ENCODE measurements at places on chromosomes 2 and 18.

- no peak for DNase-seq
Measured at GRCh38 chr2:72145289-72145657, 2.4 kb downstream of the CYP26B1 start.

- no peak for DNase-seq
Measured at GRCh38 chr2:241885291-241885945, 15.9 kb downstream of the RTP5 start.

GRCh38 chr2:42809819-42810120 lies 17.4 kb upstream of the HAAO start:
- peak; percentile 43 for DNase-seq

DNA sequence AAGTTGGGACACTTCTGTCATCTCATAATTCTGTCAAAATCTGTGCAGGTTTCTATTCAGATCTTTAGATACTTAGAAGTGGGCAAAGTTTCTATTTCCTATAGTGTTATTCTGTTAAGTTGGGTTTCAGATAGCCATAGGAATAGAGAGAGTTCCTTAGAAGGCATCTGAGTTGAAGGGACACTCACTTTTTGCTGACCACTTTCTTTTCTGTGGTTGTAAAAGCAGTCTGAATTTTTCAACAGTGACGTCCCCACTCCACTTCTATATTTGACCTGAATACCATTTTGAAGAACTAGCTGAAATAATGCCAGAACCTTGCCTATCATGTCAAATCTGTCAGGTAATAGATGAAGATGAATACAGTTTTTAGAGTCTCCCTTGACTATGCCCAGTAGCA lies 267.3 kb downstream of the SPAG16 start:
- DNase-seq = no peak

GRCh38 chr2:107132070-107132469 lies 246.1 kb upstream of the ST6GAL2 start:
- DNase-seq = no peak

DNA sequence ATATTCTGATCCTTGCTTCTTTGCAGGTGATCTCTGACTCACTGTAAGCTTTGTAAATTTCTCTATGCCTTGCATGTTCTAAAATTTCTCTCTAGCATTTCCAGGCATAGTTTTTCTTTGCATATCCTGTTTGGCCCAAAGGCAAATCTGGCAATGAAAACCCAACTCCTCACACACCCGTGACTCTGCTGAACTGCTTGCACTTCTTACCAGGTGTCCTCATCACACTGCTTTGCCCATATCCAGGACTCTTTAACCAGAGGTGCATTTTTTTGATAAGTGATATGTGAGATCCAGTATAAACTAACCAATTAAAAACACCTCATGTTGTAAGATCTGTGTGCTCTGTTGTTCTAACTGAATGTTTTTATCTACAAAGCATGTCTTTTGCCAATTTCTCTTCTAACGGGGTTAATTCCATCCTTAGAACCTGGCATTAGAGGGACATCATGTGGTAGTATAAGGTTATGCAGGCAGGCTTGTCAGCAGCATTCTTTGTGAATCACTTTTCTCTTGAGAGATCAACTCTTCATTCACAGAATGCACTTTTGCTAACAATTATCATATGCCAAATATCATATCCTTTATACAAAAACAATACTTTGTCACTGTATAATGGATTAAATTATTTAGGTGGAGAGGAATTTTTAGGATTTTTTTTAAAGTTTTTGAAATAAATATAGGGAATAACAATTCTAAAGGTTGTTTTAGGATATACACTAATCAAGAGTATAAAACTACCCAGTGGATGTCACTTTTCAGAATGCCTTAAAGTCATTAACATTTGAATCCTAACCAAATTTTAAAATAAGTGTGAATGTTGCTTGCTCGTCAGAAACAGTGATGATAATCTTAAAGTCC lies 20.8 kb upstream of the TMX3 start:
- DNase-seq = no peak

GRCh38 chr2:202871300-202872141 lies at the start of gene ICA1L:
ICA1L (minus strand) TSS chr2:202871766; CDS start chr2:202829009, 42,757 bp downstream.
- peak; percentile 19 for DNase-seq

DNA sequence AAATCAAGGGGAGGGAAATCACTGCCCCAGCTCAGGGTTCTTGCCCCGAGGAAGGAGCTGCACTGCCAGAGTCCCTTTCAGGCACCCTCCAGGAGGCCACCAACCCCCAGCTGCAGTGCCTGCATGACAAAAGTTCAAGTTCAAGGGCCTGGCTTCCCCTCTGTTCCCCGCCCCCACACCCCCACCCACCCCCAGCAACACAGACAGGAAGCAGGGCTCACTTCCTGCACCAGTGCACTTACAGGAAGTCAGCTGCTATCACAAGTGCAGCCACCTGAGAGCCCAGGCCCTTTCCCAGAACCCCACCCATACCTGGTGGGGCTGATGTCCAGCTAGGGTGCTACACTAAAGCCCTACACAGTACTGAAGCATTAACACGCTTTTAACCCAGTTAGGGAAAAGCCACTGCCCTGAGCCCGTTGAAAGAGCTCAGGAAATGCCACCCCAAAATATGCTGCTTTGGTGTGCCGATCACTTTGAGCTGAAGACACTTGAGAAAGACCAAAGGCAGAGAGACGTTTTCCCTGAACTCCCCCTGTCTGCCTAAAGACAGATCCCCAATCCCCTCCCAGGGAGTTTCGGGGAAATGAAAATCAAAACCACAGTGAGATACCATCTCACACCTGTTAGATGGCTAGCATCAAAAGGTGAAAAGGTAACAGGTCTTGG lies 109.9 kb upstream of the CAB39 start:
- peak; percentile 28 for DNase-seq

- no peak for DNase-seq
Measured at GRCh38 chr2:3728104-3729054, 25.0 kb downstream of the DCDC2C start.

DNA sequence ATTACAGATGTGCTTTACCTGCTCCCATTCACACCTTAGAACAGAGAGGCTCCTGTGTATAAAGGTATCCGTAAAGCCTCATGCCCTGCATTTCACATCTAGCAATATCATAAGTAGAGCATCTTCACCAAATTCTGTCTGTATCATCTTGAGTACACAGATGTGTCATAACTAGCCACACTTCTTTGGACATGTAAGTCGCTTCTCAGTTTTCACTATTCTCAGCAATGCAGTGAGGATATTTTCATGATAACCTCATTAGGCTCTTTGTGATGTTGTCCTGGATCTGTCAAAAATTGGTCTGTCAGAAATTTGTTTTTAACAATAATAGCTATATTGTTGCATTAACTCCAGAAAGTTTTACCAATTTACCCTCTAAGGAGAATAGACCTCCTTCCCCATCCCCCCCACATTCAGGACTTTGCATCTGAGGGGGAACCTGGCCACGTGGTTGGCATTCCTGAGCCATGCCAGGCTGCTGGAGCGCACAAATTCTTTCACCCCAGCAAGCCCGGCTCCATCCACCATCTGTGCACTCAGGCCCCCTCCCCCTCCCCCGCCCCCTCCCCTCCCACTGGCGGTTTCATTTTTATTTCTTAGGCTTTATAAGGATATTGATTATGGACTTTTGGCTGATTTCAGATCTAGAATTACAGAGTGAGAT lies 34.1 kb downstream of the AGAP1 start:
- DNase-seq = no peak

DNA sequence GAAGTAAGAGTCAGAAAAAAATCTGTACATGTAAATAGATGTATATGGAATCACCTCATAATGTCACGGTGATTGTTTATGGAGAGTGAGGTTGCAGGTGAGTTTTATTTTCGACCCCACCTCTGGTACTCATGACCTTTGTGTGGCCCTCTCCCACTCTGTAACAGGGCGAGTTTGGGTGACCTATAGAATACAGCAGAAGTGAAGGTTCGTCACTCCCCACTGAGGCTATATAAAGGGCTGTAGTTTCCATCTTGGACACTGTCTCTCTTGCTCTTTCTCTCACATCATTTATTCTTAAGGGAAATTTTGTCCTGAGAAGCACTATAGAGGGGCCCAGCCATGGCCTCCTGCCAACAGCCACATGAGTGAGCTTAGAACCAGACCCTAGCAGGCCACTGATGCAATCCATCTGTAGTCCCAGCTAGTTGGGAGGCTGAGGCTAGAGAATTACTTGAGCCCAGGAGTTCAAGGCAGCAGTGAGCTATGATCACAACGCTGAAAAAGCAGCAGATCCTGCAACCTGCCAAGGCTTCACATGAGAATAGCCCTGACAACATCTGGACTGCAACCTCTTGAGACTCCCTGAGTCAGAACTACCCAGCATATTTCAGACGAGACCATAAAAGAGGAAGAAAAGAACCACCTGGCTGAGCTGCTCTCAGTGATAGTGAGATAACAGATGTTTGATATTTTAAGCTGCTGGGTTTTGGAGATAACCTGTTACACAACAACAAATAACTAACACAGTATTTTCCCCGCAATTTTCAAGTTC lies 74.3 kb upstream of the SLC1A4 start:
- DNase-seq = no peak

DNA sequence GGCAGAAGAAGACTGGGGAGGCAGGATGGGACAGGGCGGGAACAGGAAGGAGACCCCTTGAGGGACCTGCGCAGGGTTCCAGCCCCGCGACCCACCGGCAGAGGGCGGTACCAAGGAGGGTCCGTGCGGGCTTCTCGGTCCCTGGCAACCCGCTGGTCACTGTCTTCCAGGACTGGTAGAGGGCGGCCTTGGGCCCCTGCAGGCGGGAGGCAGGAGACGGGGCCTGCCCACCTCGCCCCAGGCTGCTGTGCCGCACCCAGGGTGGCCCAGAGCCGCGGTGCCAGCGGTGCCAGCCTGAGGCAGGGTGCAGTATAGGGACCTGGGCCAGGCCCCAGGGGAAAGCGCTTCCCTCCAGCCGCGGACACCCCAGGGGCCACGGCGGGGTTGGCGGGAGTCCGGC lies 34.5 kb downstream of the NEURL3 start:
- DNase-seq = peak; percentile 27

- DNase-seq = no peak
Measured at GRCh38 chr2:24955921-24956320, 15.8 kb downstream of the DNAJC27 start.

DNA sequence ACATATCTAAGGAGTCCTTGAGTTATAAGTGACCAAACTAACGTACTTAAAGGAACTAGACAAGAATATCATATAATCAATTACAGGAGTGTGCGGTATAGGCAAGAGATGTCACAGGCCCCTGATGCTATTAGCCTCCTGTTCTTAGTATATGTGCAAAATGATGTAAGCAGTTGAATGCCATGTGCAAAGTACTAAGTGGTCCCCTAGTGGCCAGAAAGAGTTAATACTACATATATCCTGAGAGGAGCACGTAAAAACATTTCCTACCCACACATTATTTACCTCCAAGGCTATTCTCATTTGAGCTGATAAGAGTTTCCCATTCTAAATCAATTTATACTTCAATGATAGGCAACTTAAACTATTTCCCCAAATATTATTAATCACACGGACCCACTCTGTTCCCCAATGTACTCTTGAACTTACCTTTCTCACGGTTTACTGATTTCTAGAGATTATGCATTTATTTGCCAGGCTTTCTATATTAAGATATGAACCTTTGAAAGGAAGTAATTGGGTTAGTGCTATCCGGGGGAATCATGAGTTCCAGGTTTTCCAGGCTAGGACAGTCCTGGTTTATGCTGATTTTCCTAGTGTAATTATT lies 158.0 kb upstream of the KLHL14 start:
- DNase-seq = no peak

GRCh38 chr18:25140124-25140961 lies 211.6 kb downstream of the ZNF521 start:
- DNase-seq = no peak

DNA sequence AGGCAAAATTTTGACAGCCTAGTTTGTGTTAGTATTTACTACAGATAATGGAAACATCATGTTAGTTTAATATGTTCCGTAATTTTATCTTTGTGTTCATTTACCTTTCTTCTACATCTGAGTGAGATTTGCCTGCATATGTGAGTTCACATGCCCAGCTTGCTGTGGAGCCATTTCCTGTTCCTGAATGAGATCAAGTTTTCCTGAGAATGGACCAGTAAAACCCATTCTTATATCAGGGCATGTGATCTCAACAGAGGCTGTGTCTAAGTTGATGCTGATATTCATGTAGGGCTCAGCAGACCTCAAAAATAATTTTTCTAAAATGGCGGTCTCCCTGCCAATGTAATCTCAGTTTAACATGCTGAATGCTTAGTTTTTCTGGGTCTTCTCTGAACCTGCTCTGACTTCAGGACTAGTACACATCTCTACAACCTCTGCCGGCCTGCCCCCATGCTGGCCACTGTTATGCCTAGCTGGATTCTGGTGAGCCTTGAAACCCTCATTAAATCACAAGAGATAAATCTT lies 1.0 kb downstream of the IL1A start:
- DNase-seq = no peak

- no peak for DNase-seq
Measured at GRCh38 chr2:74548900-74549826, 4.6 kb downstream of the LOXL3 start.

DNA sequence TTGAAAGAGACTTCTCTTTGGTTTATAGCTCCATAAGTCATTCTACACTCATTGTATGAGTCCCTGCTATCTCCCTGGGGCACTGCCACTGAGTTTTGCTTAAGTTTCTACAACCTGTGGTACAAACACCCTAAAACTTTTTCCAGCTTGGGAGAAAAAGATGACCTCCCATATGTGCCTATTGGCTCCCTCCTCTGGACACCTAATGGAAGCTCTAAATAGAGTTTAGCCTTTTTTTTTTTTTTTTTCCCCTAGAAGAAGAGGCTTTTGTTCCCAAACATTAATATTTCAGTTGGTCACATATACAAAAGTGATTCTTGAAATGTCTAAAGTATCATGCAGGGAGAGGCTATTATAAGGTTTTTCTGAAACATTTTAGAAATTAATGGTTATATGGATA lies 547.2 kb upstream of the TMEFF2 start:
- no peak for DNase-seq

DNA sequence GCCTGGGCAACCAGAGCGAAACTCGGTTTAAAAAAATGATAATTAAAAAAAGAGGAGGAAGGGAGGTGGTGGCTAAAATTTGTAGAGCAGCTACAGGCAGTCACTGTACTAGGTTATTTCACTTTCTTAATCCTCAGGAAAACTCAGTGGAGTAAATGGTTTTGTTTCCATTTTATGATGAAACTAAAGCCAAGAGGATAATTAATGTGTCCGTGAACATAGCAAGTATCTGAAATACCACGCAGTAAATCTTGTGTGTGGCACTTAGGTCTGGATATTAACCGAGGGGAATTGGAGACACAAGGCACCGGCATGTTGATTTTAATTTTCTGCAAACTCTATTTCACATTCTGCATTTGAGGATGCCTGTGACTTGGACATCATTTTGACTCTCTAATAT lies 14.5 kb downstream of the SH3BP4 start:
- no peak for DNase-seq

DNA sequence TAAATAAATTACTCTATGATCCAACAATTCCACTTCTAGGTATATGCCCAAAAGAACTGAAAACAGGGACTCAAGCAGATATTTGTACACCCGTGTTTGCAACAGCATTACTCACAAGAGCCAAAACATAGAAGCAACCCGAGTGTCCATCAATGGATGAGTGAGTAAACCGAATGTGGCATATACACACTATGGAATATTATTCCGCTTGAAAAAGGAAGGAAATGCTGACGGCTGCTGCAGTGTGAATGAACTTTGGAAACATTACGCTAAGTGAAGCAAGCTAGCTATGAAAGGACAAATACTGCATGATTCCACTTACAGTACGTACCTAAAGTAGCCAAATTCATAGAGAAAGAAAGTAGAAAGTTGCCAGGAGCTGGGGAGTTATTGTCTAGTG lies 32.2 kb downstream of the MREG start:
- no peak for DNase-seq

GRCh38 chr2:241903121-241904010 lies 33.8 kb downstream of the RTP5 start:
- DNase-seq = no peak

Measured in stimulated activated CD8-positive, alpha-beta memory T cell treated with anti-CD3 and anti-CD28 coated beads, Interleukin-4, amount 100 ng/mL, for 4 hours (primary cell).